Activated CD4-positive, alpha-beta T cell treated with anti-CD3 and anti-CD28 coated beads, Interleukin-2, Interleukin-6, amounts not matched to agents 100 ng/mL and 50 ng/mL, durations not matched to agents 16 hours and 8 hours (primary cell): ENCODE measurements at places on chromosomes 5 and 9.

DNA sequence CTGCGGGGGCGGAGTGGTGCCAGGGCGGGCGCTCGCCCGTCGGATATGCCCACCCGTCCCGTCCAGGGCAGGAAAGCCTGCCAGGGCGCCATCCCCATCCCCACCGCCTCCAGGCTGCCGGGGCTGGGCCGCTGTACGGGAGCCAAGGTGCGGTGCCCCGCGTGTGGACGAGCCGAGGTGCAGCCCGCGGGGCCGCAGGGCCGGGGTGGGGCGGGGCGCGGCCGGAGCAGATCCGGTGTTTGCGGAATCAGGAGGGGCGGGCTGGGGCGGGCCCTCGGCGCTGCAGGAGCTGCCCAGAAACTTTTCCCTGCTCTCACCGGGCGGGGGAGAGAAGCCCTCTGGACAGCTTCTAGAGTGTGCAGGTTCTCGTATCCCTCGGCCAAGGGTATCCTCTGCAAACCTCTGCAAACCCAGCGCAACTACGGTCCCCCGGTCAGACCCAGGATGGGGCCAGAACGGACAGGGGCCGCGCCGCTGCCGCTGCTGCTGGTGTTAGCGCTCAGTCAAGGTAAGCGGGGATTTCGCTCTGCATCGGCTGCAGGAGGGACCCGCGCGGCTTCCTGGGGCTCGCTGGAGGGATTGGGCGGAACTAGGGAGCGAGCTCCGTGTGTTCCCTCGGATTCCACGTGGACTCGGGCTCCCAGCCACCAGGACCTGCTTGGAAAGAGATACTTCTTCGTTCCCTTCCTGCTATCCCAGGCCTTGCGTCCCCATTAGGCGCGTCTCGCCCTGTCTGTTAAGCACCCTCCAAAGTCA is at the start of gene ITGA2:
TSS of gene ITGA2 (plus strand) at position 328 of the 756 bp plus-strand sequence. CDS start at position 445, 117 bp downstream.
- DNase-seq, result peak; percentile 48

- DNase-seq, result peak; percentile 14
Observed at GRCh38 chr5:76608833-76609232, 14.4 kb downstream of the F2RL2 start.

- DNase-seq, result no peak
Observed at GRCh38 chr5:110817459-110817858, 78.7 kb downstream of the SLC25A46 start.

GRCh38 chr9:95130484-95130883 is 187.0 kb downstream of the FANCC start:
- no peak for DNase-seq

- DNase-seq, result no peak
Observed at GRCh38 chr5:91306497-91306896, 76.6 kb downstream of the ARRDC3 start.

DNA sequence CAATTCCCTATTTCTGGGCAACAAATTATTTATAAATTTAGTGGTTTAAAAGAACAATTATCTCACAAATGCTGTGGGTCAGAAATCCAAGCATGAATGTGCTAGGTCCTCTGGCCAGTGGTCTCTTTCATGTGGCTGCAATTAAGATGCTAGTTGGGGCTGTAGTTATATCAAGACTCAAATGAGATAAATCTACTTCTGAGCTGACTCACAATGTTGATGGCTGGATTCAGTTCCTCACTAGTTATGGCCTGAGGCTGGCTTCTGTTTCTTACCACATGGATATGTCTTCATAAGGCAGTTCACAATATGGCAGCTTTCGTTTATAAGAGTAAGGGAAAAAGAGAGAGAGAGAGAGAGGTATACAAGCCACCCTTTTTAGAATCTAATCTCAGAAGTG is 717.0 kb downstream of the PRELID2 start:
- DNase-seq, result no peak

DNA sequence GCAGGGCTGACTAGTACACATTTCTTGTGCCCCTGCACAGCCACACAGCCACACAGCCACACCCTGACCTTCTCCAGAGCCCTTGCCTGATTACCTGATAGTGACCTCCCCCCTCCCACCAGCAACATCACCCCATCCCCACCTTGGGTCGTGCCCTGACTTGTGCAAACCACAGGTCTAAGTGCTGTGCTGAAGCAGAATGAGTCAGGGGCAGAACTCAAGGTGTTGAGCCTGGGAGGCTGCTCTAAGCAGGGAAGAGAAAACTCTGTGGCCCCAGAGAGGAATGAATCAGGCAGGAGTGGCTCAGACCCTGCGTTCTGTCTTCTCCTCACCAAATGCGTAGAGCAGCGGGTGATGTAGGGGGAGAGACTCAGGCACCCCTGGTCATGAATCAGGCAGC is 24.3 kb upstream of the FAT2 start:
- DNase-seq, result peak; percentile 23

DNA sequence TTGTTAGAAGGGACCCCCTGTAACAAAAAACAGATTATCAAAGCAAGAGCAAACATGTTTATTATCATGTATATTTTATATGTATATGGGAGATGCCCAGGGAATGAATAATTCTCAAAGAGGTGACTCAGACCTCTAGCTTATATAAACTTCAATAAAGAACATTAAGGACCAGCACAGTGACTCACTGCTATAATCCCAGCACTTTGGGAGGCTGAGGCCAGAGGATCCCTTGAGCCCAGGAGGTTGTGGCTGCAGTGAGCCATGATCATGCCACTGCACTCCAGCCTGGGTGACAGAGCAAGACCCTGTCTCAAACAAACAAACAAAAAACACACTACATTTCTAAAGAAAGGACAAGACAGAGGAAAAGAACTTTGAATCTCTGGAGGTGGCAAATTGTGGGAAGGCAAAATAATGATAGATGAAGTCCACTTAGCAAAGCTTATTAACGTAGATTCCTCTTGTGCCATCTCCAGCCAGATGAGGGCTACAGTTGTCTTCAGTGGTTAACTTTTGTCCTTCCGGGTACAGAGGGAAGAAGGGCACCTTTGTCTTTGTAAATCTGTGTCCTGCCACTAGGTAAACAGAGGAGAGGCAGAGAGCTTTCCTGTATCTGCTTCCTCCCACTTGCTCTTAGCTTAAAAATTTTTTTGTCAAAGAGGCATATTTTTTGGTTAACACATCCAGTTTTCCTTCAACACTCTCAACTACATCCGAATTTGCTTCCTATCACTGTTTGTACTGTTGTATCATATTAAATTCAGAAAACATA is 7.5 kb upstream of the RFK start:
- DNase-seq, result no peak

DNA sequence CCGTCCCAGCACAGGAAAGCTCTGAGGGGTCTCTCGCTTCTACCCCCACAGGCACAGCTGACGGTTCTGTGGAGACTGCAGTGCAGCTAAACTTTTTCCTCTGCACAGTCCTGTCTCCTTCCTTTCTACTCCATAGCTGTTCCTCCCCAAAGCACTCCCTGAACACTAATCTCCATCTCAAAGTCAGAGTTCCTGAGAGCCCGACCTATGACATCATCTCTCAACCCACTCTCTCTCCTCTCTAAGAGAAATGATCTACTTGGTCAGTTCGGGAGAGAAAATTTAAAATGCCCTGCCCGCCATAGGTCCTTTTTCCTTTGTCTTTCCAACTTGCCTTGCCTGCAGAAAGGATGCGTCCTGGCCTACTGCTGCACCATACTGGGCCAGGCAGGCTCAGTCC is 90.6 kb downstream of the FANCC start:
- no peak for DNase-seq

- peak; percentile 3 for DNase-seq
Observed at GRCh38 chr5:127373858-127374491, 83.4 kb downstream of the MEGF10 start.

DNA sequence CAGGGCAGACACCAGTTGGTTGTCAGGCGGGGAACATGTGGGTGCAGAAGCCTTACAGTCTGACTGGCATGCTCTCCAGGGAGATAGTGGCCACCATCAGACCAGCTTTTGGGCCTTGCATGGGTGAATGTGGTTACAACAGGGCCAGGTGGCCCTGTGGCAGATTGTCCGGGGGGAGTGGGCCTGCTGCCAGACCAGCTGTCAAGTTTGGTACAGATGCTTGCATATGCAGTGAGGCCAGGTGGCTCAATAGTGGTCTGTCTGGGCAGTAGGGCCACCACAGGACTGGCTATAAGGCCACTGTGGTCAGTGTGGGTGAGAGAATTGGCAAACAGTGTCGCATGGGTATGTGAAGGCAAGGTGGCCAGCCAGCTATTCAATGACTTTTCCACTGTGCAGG is 148.7 kb downstream of the FAM174A start:
- DNase-seq, result no peak

DNA sequence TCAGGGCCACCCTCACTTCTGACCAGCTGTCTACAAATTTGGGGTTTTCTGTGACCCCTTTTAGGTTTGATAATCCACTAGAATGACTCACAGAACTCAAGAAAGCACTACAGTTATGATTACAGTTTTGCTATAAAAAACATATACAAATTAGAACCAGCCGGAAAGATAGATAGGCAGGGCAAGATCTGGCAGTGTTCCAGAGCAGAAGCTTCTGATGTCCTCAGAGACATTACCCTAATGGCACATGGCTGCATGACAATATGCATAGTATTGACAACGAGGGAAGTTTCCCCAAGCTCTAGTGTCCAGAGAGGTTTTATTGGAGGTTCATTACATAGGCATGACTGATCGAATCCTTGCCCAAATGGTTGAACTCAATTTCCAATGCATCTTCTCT is 158.1 kb downstream of the RAB3C start:
- DNase-seq, result no peak

DNA sequence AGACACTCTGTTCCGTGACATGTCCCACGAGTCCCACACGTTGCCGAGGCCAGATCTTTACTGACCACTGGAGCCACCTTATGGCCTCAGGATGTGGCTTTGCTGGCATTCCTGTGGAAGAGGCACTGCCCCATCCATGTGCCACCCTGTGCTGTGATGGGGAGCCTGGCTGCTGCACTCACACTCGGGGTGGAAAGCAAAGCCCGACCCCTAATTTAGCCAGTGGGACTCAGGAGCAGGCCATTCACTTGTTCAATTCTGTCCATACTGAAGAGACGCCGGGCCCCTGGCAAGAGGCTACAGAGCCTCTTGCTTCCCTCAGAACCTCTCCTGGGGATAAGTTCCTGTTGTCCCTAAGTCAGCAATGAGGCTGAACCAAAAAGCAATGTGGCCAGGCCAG is 18.6 kb upstream of the CEP72 start:
- DNase-seq, result no peak

- no peak for DNase-seq
Observed at GRCh38 chr5:40599676-40600075, 80.0 kb upstream of the PTGER4 start.

GRCh38 chr9:131981116-131981776 is 98.4 kb downstream of the MED27 start:
- no peak for DNase-seq

- peak; percentile 60 for DNase-seq
Observed at GRCh38 chr5:54794135-54794975, 191.0 kb downstream of the ESM1 start.

GRCh38 chr5:130126746-130127145 is 222.5 kb downstream of the CHSY3 start:
- DNase-seq, result no peak

DNA sequence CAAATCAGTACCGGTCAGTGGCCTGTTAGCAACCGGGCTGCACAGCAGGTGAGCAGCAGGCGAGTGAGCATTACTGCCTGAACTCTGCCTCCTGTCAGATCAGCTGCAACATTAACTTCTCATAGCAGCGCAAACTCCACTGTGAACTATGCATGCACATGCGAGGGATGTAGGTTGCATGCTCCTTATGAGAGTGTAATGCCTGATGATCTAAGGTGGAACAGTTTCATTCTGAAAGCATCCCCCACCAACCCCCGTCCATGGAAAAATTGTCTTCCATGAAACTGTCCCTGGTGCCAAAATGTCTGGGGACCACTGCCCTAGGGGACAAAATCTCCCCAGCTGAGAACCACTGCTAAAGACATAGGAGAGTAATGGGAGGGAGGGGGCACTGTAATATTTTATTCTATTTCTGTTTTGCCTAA is 51.1 kb downstream of the P4HA2 start:
- peak; percentile 51 for DNase-seq

- no peak for DNase-seq
Observed at GRCh38 chr9:131126059-131126426, 657 bp downstream of the NUP214 start.

DNA sequence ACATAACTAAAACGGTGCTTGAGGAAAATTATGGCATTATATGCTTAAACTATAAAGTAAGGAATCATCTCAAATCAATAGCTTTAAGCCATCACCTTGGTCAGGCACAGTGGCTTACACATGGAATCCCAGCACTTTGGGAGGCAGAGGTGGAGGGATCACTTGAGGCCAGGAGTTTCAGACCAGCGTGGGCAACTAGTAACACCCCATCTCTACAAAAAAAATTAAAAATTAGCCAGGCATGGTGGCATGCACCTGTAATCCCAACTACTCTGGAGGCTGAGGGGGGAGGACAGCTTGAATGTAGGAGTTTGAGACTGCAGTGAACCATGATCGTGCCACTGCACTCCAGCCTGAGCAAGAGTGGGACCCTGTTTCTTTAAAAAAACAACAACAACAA is 22.6 kb downstream of the ACTL7A start:
- DNase-seq, result no peak

GRCh38 chr5:2317540-2317939 is 433.9 kb downstream of the IRX2 start:
- no peak for DNase-seq

DNA sequence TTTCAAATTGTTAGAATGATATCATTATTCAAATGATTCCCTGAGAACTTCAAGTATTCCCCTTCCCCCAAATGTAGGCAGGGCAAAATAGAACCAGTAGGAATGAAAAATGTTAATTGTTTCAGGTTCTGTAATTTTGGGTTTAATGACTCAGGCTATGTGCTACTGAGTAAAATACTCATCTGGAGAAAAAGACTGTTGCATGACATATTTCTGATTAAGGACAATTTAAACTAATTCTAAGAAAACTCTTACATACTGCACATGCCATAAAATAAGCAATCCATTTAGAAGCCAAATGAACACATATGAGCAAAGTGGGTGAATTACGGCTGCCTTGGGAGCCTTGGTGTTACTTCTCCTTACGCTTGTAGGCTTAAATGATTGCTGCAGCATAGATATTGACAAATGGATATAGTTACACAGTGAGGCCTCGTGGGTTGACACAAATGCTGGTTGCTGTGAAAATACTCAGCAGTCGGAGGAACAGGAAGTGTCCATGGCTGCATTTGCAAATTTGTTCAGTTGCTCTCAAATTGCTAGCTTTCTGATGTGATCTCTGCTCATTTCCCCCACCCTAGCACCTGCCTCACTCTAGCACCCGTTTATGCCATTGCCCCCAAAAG is 174.9 kb upstream of the DMAC1 start:
- peak; percentile 43 for DNase-seq

- no peak for DNase-seq
Observed at GRCh38 chr9:77176686-77177142, 620 bp upstream of the VPS13A start.

DNA sequence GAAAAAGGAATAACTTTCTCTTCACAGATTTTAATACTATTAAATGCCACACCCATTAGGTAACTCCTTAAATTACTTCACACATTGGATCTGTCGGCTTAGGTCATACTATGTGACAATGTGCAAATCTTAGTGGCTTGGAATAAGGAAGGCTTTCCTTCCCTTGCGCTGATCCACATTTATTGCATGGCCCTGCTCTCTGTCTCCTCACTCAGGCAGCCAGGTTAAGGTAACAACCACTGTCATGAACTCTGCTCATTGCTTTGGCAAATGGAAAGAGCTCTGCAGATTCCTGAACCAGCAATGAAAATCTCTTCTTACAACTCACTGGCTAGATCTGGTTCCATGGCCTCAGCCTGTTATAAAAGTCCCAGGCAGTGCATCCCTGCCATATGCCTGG is 121.9 kb upstream of the NFIB start:
- no peak for DNase-seq
